Cerebellar nuclear complex (tissue), 1 donor: ENCODE measurements at places on chromosomes 11 and 22.
A peak's percentile ranks its signal among the peaks of the same experiment; 100 is the strongest.

GRCh38 chr11:94132152-94132558 lies 3.5 kb downstream of the PANX1 start:
- no peak for DNase-seq

GRCh38 chr11:59429924-59430516 lies 3.8 kb upstream of the OR5A2 start:
- no peak for DNase-seq

GRCh38 chr22:20271114-20271994 lies 3.2 kb upstream of the RTN4R start:
- peak; percentile 71 for DNase-seq

DNA sequence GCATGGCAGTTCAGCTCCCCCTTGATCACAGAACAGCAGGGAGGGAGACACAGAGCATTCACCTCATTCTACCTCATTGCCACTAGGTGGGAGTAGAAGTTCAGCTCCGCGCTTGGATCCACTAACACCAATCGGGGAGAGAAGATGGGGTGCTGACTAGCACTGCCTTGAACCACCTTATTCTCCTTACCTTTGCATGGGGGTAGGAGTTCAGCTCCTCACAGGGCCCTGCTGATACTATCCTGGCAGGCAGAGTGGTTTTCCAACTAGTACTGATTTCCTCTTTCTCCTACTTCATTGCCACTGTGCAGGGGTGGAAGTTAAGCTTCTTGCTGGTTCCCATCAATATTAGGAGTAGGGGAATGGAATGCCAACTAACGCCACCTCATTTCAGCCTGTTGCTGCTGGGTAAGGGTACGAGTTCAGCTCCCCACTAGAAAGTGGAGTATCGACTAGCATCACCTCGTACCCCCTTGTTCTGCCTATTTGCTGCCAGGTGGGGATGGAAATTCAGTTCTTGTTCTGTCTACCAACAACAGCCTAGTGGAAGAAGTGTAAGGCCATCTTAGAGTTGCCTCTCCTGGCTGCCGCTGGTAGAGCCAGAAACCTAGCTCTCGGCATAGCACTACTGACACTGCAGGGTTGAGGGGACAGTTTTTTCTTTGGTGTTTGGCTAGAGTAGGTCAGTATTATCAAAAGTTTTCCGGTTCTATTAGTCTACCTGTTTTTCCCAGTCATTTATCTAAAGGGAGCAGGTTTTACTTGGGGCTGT lies 550.9 kb upstream of the CCDC90B start:
- DNase-seq, result no peak

DNA sequence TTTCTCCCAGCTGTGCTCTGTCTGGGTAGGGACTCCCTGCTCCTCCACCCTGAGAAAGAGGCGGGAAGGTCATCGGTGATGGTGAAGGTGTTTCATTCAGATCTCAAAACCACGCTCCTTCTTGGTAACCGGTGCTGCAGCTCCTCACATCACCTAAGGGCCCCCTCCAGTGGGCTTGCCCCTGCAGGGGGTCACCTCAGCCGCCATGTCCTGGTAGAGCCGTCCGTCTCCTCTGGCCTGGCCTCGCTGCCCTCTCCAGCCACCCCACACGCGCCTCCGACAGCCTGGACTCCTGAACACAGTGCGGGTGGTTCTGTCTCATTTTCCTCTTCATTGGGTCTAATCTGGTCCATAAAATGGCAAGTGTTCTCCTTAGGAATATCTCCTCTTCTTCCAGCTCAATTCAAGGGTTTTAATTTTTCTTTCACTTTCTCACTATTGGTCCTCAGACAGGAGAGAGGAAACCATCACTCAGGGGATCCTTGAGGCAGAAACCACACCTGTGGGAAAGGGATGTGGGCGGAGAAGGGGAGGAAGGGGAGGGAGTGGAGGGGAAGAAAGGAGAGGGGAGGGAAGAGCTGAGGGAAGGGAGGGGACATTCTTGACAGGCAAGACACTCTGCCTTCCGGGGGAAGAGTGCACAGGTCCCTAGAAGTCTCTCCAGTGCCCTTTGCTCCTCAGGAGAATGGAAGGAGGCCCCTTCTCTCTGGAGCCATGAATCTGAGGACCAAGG lies 1338.4 kb downstream of the TBC1D22A start:
- DNase-seq, result no peak

GRCh38 chr11:57368106-57368844 lies 12.7 kb downstream of the PRG3 start:
- no peak for DNase-seq

DNA sequence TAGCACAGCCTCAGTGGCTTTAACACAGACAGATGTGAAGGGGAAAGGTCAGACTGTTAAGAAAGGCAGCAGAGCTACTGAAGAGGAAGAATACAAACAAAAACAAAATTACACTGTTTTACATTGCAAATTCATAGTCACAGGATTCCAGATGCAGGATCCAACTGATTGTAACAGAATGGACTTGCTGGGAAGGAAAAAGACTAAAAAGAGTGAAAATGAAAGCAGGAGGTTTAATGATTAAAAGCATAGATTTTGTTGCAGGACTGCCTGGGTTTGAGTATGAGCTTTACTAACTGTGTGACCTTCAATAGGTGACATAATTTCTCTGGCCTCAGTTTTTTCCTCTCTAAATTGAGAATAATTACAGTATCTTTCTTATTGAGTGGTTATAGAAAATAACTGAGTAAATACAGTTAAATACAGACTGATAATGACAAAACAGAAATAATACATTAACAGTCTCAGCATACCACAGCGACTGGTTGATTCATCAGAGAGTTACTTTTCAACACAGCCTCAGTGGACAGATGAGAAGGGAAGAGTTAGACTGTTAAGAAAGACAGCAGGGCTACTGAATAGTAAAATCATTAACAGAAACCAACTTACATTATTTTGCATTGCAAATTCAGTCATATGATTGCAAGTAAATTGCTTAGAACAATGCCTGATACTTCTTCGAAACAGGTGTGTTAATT lies 704.2 kb upstream of the TENM4 start:
- DNase-seq, result no peak

GRCh38 chr22:46531581-46532175 lies 5.7 kb downstream of the CELSR1 start:
- DNase-seq, result no peak

GRCh38 chr11:10856689-10857458 lies 979 bp downstream of the ZBED5 start:
- no peak for DNase-seq

DNA sequence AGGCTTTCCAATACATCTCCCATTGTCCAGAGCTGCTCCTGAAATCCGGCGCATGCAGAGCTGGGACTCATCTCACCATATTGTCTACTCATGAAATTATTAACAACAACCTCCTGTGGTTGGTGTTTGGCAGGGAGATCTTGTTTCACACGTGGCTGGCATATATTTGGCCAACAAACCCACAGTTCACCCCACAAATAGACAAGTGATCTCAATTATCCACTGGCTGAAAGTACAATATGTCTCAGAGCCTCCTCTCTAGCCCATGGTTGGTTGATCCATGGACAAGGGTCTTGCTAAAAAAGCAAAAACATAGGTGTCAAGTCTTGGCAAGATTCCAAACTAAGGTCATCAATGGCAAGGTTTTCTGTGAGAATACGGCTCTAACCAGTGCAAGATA lies 386.9 kb downstream of the ETS1 start:
- no peak for DNase-seq

- no peak for DNase-seq
Measured at GRCh38 chr22:37462436-37462835, 23.7 kb downstream of the MFNG start.

GRCh38 chr11:107573438-107573837 lies 7.9 kb upstream of the ALKBH8 start:
- DNase-seq, result no peak

- no peak for DNase-seq
Measured at GRCh38 chr11:35826949-35827348, 116.9 kb upstream of the LDLRAD3 start.

GRCh38 chr11:8706673-8707432 lies 24.3 kb downstream of the RPL27A start:
- no peak for DNase-seq

DNA sequence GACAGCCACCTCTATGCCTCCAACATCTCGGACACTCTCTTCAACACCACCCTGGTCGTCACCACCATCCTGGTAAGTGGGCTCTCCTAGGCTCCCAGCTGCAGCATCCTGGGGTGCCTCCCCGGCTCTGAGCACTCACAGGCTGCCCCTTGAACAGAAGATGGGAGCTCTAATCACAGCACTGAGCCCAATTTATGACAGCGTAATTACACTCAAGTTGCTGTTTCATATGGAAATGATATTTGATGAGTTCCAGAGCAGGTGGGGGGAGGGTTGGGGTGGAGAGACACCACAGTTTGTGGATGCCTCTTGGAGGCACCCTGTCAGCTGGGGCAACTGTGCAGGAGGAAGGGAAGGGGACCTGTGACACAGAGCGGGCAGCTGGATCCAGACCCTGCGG lies 125.3 kb upstream of the TBCEL start:
- DNase-seq, result no peak

- DNase-seq, result no peak
Measured at GRCh38 chr22:31286360-31287255, 5.7 kb downstream of the PIK3IP1 start.

DNA sequence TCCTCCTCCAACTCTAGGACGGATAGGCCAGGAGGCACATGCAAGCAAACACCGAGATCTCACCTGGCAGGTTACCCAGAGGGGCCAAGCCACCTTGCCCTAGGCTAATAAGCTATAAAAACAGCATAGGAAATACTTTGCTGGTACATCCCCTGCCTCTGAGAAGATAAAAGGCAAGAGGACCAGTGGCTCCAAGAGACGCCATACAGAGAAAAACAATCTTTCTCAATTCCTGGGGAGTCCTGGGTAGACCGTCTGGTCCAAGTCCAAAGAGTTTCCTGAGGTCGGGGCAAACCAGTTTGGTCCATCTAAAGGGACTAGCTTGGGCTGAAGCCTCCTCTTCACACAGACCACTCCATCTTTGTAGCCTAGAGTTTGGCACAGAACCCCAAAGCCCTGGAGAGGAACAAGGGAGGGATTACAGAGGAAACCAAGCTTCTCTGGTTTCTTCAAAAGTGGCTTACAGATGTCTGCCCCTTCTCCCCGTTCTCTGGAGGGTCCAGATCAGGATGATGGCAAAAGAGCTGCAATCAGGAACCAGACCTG lies 40.4 kb downstream of the NUMA1 start:
- DNase-seq, result no peak

DNA sequence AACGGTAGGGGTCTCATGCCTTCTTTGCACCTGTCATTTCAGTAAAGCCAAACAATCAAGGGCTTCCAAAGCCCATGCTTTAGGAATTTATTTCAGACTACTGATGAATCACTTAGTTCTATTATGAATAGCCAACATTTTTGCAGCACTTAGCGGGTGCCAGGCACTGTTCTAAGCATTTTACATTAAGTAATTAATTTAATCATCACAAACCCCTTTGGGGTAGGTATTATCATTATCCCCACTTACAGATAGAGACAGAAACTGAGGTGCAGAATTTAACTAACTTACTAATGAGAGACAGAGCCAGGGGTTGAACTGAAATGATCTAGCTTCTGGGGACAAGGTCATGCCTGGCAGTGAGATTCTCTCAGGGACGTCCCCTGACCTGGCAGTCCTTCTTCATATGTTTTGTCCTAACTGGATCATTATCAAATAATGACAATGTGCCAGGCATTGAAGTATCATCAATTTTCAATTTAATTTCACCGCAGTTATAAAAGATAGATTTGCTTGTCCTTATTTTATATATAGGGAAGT lies 31.7 kb upstream of the NAV2 start:
- no peak for DNase-seq

- no peak for DNase-seq
Measured at GRCh38 chr11:91312541-91312940, 912.1 kb upstream of the FAT3 start.

DNA sequence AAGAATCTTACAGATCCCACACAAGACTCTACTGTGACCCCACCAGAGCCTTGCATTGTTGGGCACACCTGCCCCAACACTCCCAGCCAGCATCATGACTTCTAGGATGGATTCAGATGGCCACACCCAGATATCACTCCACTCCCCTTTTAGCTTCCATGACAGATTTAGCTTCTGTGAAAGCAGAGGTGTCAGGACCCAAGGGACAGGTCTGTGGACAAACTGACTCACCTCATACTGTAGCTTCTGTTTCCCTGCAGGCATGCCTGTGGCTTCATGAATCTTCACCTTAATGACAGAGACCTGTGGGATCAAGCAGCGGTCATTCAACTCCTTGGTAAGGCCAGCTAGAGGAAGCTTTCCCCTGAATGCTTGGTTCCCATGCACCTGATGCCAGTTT lies 8.5 kb upstream of the TBC1D10A start:
- no peak for DNase-seq

DNA sequence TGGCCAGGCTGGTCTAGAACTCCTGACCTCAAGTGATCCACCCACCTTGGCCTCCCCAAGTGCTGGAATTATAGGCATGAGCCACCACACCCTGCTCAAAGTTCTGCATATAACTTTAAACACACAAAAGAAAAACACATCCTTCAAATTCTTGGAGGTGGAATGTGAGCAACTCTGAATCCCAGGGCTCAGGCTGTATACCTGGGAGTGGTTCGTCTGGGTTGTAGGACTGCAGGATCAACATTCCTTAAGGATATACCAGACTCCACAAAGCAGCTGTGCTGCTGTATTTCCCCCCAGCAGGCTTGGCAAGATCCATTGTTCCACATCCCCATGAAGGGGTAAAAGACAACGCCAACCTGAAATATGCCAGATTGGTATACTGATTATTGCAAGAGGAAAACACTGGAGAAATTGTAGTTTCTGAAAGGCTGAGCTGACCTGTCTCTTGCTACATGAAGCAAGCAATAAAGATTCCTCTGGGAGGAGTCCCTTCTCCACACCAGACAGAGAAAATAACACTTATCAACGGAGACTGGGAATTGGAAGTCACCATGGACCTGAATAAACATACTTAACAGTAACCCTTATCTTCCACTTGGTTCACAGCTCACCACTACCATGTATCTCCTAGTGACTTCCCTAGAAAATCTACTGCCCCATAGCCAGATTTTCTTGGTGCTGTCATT lies 12.2 kb upstream of the RPS3 start:
- DNase-seq, result no peak

DNA sequence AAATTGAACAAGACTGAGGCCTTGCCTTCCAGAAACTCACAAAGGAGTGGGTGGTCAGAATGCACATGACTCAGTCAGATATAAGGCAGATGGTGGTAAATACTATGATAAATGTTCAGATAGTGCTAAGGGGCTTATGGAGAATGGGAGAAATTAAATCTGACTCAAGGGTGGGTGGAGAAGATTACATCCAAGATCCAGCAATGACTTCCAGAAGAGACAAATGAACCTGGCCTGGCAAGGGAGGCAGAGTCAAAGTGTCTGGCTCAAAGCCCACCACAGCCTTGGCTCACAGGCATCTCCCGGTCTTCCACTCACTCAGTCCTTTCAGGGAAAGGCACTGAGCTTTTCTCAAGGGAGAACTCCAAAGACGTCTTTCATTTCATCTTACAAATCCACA lies 6.1 kb upstream of the ZBTB16 start:
- DNase-seq, result no peak

GRCh38 chr11:12512826-12513395 lies 135.5 kb downstream of the PARVA start:
- no peak for DNase-seq
